Islet precursor cell (in vitro differentiated cells): ENCODE measurements at places on chromosomes 5 and 9.

DNA sequence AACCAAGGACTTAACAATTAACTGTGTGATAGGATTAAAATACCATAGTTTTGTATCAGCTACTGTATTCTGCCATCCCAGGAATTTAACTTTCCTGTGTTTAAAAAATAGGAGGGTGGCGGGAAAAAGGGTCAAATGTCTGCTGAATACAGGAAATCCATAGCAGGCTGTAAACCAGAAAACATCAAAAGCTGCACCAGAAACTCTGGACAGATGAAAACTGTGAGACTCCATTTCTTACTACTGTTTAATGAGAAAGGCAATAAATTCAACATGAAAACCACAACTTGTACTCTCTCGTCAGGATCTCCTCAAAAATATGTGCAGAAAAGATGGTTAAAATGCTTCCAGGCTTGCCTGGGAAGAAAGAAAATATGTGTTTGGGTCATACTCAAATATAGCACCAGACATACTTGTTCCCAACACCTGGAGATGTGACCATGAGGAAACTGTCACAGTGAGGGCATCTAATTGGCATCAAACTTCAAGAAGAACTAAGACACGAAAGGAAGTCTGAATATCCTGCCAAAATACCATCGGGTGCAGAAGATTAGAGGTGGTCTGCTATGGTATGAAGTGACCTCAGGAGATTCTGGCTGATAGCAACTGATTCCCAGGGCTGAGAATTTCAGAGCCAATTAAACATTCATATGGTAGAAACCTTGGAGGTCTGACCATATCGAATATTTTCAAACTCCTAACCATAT is 164.7 kb upstream of the TARS1 start:
- DNase-seq: no peak

- DNase-seq: peak; percentile 83
Observed at GRCh38 chr5:141915881-141916336, 7.8 kb upstream of the DELE1 start.

GRCh38 chr5:142192286-142193113 is 83.9 kb downstream of the NDFIP1 start:
- DNase-seq: no peak

- DNase-seq: peak; percentile 90
Observed at GRCh38 chr5:87268126-87268969, 665 bp downstream of the RASA1 start.

DNA sequence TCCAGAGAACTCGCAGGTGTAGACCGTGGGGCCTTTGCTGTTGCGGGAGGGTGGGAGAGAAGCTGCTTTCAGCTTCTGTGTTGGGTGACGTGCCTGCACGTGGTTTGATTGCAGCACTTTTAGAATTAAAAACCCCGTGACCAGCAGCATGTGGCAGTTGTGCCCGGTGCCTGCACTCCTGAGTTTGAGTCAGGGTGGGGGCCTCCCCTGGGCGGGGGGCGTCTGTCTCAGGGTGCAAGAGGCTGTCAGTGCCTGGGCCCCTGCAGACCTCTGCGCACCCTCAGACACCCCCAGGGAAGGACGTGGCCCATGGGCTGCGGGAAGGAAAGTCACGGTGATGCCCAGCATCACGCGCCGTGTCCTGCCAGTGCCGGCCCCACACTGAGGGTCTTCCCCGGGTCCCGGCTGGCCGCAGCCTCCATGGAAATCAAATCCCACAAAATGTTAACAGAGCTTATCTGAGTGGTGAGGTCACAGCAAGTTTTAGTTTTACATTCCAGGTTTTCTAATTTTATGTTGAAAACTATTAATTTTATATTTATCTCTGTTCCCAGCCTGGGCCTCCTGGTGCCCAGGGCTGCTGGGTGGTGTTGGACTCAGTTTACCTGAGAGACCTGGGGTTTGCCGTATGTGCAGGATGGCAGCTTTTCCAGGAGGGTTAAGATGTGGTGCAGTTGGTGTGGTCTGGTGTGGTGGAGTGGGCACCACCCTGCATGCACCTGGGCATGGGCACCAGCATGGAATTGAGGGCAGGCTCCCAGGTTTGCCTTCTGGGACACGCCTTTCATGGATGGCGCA is 33.3 kb downstream of the AHRR start:
- DNase-seq: no peak

- peak; percentile 38 for DNase-seq
Observed at GRCh38 chr9:64773491-64773931, 511.5 kb downstream of the FOXD4L5 start.

GRCh38 chr5:34675857-34676256 is 19.7 kb downstream of the RAI14 start:
- no peak for DNase-seq

DNA sequence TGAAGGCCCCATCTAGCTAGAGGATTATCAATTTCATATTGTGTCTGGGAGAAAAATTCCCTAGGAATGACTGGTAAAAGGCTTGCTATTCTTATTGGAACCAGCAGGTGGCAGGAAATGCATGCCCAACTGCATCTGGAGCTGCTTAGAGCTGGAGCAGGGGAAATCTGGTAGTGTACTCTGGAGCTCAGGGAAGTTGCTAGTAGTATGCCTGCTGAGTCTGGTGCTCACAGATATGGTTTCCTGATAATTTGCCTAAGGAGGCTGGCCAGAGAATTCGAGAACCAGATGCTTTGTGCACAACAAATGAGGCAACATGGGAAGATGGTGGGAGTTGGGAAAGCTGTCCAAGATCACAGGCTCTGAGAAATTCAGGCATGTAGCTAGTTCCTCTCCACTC is 53.7 kb downstream of the G3BP1 start:
- DNase-seq: peak; percentile 78

GRCh38 chr5:37631939-37632338 is 207.9 kb downstream of the GDNF start:
- no peak for DNase-seq

DNA sequence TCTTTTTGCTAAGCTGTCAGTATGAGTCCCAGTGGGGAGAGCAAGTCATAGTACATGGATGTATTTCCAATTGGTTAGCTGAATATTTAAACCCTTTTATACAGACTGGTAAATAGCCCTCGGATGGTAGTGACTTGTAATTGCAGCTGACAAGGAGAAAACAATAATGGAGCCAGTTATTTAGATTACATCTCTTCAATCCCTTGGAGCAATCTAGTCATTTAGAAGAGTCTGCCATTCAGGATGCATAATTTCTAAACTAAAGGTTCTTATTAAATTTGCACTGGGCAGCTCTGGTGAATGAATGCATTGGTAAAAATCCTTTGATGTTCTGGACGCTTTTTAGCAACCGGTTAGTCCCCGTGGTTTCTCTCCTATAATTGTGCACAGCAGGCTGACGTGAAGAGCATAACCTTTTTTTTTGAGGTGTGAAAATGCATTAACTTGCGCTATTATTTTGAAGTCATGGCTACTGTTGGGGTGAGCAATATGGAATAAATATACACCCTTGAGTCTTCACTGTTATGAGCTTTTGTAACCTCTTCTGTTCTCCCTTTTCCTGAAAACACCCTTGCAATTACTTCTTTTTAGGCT is 158.6 kb upstream of the CD180 start:
- DNase-seq: no peak
